ENCODE measurements at places on chromosomes 4 and X.

DNA sequence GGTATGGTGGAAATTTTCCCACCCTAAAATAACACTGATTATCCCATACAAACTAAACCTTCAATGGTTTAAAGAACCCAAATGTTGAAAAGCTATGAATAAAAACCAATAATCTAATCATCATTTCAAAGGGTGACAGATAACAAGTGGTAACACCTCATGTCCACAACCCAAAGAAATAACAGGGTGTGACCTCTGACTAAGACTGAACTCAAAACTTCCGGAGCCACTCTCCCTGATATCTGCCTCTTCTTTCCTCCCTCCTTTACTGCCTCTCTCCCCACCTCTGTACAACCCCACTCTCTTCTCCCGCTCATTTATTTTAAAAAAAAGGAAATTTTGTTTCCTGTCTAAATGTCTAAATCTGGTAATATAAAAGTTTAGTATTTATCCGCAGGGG, 11.5 kb downstream of the FBXW7 start:
- DNase-seq, result no peak

DNA sequence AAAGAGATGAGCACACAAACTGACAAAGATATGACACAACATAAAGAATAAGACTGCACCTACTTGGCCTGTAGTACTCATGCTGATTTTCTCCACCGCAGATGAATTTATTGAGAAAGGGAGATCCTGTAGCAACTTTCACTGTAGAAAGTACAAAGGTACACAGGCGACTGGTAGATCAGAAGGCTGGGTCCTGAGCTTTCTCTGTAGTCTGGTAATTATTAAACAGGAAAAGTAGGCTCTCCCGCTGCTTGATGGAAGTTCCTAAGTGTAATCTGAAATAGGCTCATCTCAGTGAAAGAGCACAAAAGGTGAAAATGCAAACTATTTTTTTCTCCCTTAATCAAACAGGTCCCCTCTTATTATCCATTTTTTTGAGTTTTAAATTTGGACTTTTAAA, at the start of gene ADH6:
ADH6 (minus strand) TSS at position 175 of the 400 bp plus-strand sequence; CDS start at position 81, 94 bp downstream.
- DNase-seq, result no peak

DNA sequence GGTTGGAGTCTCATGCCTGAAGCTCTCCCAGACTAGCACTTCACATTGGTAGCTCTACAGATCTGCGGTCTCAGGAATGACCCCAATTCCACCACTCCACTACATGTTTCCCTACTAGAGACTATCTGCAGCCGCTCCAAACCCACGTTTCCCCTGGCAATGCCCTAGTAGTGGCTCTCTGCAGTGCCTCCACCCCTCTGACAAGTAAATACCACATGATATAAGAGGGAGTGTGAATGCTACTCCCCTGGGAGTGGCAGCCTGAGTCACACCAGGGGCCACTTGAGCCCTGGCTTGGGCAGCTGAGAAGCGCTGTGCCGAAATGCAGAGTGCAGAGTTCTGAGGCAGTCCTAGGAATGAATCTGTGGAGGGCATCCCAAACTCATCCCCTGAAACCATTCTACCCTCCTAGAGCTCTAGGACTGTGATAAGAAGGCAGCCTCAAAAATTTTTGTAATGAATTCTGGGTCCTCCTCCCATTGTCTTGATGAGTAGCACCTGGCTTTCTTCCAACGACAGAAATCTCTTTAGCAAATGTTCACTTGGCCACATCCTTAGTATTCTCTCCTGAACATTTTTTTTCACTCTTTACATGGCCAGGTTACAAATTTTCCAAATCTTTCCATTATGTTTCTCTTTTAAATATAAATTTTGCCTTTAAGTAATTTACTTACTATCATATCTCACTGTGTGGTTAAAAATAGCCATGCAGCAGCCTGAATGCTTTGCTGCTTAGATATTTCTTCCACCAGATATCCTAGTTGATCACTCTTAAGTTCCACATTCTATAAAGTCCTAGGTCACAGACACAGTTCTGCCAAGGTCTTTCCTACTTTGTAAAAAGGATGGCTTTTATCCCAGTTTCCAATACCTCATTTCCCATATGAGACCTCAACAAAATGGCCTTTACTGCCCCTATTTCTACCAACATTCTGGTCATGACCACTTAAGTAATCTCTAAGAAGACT, 160.2 kb upstream of the CPEB2 start:
- peak; percentile 64 for DNase-seq

DNA sequence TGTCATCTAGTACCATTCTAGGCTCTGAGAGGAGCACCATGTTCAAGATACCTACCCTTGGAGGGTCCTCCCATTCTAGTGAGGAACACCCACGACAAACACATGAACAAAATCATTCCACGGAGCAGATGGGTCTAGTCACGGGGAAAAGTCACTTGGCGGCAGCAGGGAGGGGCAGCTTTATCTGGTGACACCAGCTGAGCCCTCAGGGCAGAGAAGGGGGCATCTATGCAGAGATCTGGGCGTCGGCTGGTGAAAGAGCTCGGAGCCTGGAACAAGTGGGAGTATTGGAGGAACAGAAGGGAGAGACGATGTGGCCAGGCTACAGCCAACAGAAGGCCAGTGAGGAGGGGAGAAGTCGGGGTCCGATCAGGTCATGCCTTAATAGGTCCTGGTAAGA, 11.9 kb upstream of the PDHA1 start:
- DNase-seq, result no peak

DNA sequence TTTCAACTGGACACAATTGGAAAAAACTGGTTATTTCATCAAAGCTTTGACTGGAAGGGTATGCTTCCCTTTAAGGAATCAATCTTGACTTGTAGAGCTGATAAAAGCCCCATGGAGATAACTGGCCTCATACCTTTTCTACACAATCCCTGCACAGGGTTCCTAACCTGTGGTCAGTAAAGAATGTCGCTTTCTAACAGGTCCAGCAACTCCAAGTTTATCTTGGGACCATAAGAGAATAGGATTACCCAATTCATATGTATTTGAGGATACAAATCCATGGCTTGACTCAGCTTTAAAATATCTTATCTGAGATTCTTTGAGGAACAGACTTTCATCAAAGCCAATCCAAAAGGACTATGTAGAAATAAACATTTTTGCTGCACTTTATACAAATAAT, 1399.8 kb upstream of the PABPC4L start:
- no peak for DNase-seq

- peak; percentile 14 for DNase-seq
Measured at GRCh38 chrX:139930916-139931645, 1.8 kb downstream of the ATP11C start.

DNA sequence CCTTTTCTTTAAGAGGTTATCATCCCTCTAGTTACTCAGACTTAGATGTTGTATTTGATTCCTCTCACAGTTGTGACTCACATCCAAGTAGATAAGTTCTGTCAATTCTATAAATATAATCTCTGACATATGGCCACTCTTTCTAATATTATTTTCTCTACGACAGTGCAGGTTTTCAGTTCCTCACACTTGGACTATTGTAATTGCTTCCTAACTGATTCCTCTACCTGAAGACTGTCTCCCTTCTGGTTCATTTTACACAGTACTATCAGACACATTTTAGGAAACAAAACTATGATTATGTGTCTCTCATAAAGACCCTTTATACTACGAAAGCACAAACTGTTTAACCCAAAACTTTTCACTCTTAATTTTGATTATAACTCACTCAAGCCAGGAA, 31.3 kb upstream of the GNRHR start:
- no peak for DNase-seq

DNA sequence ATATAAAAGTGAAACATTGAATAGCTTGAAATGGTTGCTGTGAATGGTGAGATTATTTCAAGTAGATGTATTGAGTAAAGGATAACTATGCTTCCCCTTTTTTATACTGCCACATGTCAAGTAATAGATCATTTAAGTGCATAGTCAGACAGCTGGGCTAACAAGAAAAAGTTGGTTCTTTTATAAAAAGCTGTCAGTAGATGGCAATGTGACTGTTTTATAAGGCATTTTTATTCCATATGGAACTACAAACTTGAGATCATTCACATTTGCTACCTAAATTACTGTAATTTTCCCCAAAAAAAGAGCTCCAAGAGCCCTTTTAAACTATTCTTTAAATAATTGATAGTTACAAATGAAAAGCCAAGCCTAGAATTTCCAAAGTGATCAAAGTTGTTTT, 831.0 kb downstream of the C4orf33 start:
- no peak for DNase-seq

DNA sequence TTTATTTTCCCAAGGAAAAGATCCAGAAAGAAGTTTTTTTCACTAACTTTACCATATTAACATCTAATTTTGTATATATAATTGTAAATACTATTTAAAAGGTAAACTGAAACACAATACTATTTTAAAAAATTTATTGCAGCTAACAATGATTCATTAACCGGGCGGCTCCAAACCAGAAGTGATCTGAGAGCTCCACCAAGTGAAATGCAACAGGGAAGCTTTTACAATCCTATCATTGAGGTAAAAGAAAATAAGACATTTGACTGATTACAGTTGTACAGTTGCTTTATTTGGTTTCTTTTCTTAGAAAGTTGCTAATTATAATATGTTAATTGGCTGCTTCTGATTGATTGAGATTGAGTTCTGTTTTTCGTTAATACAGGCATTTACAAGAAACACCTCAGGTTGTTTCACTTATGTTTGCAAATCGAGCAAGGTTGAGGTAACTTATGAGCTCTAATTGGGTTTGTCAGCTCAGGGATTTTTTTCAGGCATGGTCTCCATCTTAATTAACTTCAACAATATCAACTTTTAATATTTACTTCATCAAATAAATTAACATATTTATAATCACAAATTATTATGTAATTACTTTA, 220.2 kb upstream of the UGT8 start:
- peak; percentile 70 for DNase-seq

DNA sequence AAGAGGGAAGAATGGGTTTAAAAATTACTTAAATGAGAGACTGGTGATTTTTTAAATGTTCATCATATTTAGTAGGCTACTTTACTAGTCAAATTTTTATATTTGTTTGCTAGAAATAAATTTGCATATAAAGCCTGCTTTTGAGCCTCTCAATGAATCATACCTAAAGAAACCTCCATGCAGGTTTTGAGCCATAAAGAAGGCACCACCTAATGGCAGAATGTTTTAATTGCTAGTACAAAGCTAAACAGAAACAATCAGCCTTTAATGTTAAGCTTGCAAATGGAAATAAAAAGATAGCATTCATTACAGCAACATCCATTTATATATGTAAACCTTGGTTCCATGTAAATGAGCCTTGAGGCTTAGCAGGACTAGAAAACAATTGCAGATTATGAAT, 989.7 kb downstream of the CCSER1 start:
- DNase-seq, result peak; percentile 25

Data from fibroblast of skin of back (primary cell).